ENCODE measurements at places on chromosomes 7 and 10. TPM values are rescaled to one million over a fixed set of nuclear protein-coding genes. Genes with fewer than 3 reads are reported as not detected.

DNA sequence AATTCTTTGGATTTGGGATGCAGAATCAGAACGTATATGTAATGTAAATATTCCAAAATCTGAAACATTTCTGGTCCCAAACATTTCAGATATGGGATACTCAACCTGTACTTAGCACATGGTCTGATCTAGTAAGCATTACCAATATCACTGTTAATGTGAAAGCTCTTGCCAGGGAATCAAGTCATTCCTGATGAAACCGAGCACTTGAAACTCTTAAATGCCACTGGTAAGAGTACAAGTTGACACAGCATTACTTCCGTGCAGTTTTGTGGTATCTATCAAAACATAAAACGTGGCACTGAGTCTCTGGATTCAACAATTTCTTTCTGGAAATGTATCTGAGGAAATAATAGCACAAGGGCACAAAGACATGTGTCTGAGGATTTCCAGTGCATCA lies 155.7 kb downstream of the RTKN2 start:
- no peak for DNase-seq

Gene HOGA1
- 0.15 TPM for total RNA-seq

DNA sequence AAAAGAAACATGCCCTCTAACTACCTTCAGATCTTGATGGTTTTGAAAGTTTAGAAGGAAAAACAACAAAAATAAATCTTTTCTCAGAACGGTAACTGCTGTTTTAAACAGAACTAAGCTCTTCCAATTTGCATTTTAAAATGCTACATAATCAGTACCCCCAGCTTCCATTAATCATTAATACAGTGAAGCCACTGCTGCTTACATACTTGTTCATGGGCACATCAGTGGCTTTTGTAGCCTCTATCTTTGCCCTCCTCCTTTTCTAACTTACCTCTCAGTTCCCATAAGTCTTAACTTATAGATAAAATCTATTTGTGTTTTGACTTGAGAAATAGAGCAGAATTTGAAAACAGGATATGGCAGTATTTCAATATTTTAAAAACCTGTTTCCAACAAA lies 109.1 kb downstream of the POLL start:
- DNase-seq: no peak

DNA sequence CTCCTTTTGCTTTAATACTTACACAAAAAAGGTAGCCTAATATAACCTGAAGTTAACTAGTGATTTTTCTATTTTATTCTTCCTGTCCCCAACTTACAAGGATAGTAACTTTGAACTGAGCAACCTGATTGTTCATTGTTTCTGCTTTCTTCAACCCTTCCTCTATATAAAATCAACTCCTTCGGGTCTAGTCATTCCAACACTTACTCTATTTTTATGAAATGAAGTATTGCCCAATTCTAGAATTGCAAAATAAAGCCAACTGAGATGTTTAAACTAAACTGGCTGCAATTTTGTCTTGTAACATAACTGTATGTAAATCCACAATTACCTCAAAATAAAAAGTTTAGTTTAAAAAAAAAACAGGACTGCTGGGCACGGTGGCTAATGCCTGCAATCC lies 20.3 kb upstream of the DNA2 start:
- no peak for DNase-seq

DNA sequence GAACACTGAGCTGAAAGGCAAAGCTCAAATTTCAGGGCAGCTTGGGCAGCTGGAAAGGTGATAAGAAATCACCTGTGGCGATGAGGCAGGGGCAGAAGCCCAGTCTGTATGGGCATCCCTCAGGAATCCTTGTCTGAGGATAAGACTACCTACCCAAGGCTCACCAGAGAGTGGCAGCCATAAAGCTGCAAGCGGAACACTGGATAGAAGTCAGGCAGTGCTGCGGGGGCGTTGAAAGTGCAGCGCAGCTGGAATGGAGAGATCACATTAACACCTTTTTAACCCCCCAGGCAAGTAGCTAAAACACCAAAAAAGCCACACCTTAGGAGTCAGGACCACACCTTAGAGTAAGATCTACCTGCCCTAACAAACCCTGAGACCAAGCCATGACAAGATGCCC lies 38.2 kb downstream of the ABCB5 start:
- DNase-seq: no peak

DNA sequence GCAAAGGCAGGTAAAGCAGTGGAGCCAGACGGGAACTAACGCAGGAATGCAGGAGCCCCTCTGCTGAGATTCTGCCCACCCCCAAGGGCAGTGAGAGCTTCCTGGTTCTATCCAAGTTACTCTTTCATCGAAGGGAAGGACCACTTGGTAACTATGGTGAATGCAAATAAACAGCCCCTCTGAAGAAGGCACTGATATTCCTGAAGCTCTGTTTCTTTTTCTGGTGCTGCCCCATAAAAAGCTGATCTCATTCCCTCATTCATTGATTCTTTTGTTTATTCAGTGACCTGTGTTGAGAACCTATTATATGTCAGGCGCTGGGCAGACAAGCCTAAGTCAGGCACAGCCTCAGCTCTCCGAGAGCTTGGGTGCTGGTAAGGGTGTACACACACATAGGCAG lies 217.3 kb downstream of the SNX10 start:
- DNase-seq: no peak

Gene KCND2
- total RNA-seq: 4.6 TPM

DNA sequence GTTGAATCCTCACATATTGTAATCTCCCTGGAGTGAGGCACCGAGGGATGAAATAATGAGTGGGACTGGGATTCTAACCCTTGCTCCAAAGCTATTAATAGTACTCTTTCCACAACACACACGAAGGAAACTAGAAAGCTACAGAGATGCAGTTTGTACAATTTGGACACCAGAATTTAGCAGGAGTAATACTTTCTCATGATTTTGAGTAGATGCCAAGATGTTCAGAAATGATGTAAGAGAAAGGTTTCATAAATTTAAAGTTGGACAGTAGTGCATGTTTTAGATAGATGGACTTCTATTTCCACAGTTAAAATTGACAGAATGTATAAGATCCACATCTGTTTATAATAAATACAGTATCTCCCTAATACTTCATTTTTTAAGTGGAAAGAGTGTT lies 46.5 kb downstream of the PRR15 start:
- DNase-seq: no peak

Gene PON1
- total RNA-seq: 0.26 TPM

Gene FAM171A1
- total RNA-seq: 33.9 TPM

DNA sequence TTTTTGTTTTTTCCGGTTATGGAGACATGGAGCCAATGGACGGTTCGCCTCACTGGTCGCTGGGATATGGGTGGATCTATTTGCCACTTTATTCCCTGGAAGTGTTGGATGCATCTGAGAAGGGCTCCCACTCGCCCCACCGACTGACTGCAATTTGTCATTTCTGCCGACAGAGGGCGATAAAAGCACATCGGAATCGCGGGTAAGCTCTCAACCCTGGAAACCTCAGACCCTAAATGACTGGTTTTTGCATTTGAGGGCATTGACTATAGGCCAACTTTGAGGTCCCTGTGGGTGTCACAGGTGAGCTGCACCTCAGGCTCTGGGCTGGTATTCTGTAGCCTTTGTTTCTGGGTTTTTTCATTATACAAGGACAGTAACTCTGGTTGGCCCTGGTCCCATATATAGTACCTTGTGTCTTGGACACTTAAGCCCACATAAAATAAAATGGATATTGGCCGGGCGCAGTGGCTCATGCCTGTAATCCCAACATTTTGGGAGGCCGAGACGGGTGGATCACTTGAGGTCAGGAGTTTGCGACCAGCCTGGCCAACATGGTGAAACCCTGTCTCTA lies 11.9 kb upstream of the OPALIN start:
- DNase-seq: peak; percentile 81

All from WTC11 (cell line).